ENCODE measurements at places on chromosomes 3 and 15. TPM values are rescaled to one million over a fixed set of nuclear protein-coding genes. Genes with fewer than 3 reads are reported as not detected.

Gene HYKK
- 12.5 TPM for total RNA-seq

- H3K27me3 ChIP-seq = no peaks in the 10 kb centered on the region
- H3K27ac ChIP-seq = no peak overlapping the region
- H3K4me1 ChIP-seq = no peaks in the 10 kb centered on the region
- no peak for DNase-seq
- H3K4me3 ChIP-seq = no peak overlapping the region
- no peaks in the 10 kb centered on the region for H3K36me3 ChIP-seq
Observed at GRCh38 chr3:115595611-115596275, 27.6 kb upstream of the GAP43 start.

Gene ECE2
- not detected for total RNA-seq

DNA sequence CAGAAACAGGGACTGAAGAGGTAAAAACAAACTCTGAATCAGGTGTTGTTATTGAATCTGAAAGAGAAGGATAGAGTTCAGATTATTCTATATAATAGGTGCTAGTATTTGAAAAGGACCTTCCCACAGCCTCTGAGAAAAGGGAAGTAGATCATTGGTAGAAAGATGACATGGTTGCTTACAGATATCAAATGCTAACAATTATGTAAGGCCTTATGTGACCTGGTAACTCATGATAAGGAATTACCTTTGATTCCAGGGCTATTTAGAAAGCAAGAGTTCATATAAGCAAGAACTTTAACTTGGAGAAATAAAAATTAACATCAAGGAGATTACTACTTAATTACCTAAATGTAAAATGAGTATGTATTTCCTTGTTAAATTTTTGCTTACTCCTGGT, 7.6 kb downstream of the SLC27A2 start:
- no peaks in the 10 kb centered on the region for H3K4me1 ChIP-seq
- no peak for DNase-seq
- H3K27ac ChIP-seq = no peak overlapping the region
- H3K36me3 ChIP-seq = no peaks in the 10 kb centered on the region
- H3K27me3 ChIP-seq = no peaks in the 10 kb centered on the region

Gene SLC9A9
- 4.2 TPM for total RNA-seq

DNA sequence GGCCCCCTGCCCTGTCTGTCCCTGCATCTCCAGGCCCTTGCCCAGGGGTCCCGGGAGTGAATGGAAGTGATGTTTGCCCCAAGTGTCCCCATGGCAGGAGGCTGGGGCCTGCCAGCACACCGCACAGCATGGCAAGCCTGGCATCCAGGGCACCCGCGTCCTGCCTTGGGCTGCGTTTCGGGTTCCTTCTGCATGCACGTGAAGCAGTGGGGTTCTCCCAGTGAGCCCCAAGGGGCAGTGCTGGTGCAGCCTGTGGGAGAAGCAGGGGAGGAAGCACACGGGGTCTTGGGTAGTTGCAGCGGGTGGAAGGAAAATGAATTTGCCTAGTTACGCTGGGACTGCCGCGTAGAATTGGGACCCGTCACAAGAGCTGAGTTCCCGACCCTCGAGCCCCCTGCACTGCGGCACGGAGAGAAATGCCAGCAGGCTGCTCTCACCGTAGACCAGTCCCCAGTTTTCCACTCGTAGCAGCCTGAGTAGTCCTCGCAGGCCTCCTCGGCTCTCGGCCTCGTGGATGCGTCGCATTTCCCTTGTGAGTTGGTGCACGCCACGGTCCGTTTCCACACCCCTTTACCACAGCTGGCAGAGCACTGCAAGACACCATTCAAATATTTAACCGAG, 259.5 kb upstream of the LYSMD4 start:
- no peak for DNase-seq
- H3K27ac ChIP-seq = no peak overlapping the region
- H3K4me1 ChIP-seq = no peaks in the 10 kb centered on the region

- H3K27me3 ChIP-seq = no peaks in the 10 kb centered on the region
- no peak overlapping the region for H3K4me3 ChIP-seq
- no peaks in the 10 kb centered on the region for H3K36me3 ChIP-seq
Observed at GRCh38 chr3:148839805-148840204, 12.2 kb downstream of the CPB1 start.

Measured in right atrium auricular region (tissue), 2 donors.